ENCODE measurements at places on chromosomes 7 and 10.

DNA sequence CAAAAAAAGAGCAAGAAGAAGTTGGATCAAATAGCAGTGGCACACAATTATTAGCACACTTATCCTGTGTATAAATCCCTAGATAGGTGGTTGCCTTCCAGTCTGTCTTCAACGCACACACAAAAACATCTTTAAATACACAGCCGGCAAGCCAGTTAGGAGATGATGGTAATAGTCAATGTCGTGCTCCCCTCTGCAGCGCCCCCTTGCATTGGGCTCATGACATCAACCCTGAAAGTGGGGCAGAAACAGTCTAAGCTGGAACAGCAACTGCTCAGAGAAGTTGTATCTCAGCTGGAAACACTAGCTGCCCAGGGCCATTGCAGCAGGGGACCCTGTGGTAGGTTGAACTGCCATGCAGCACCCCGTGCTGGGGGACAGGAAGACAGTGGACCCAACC, 179.5 kb upstream of the YAE1 start:
- DNase-seq: no peak

DNA sequence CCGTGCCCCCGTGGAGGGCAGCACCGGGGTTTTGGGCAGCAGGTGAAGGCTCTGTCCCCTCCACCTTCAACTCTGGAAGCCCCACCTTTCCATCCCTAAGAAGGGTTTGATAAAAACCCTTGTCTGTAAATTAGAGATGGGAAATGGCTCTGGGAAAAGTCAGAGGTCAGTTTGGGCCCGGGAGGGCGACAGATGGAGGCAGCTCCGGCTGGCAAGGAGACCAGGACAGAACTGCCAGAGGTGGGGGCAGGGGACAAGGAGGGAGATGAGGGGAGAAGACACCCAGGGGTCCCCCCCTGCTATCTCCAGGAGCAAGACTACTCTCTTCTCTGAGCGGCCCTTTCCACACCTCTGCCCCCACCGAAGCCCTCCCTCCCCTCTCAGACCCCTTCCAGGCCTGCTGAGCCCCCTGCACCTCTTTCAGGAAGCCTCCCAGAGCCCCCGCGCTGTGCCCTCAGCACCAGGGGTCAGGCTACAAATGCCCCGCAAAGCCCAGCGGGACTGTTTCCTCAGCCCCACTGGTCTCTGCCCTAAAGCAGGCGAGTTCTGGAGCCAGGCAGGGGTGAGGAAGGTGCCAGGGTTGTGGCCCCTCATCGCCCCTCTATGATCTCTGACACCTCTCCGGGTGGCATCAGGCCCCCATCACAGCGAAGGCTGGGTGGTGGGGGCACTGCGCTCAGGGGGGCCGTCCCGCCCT, 980 bp upstream of the SH2B2 start:
- no peak for DNase-seq

DNA sequence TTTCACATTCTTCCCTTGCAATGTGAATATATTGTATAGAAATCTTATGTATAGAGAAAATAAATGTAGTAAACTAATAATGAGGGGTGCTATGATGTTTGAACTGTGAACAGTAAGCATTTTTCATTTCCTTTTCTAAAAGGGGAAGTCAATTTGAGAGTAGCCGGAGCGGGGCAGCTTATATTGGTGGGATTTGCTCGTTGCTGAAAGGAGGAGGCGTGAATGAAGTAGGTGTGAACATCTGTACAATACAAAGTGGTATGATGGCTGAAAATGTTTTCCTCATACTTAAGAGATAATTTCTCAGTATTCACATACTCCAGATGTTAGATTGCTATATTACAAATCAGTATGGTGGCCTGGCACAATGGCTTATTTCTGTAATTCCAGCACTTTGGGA, 87.1 kb downstream of the SRI start:
- DNase-seq: no peak

GRCh38 chr10:124318076-124318475, 100.6 kb downstream of the OAT start:
- no peak for DNase-seq

- DNase-seq: no peak
These were observed 314.4 kb upstream of the BMPER start for GRCh38 chr7:33590916-33591315.

DNA sequence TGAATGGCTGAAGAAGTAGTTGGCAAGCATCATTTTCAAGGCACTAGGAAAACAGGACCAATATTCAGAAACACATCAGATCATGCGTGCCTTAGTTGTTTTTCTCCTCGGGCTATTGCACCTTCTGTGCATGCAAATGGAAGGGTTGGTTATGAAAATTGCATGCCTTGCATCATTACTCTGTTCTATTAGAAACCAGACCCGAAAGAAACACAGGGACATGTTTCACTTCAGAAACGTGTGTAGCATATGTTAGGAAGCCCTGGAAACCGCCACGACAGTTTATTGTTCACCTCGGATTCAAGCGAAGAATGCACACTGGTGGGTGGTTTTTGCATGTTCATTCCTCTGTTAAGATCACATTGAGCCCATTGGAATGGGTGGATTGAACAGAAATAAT, 214.7 kb downstream of the FRMD4A start:
- no peak for DNase-seq

GRCh38 chr10:103181244-103181643, 11.8 kb downstream of the NT5C2 start:
- DNase-seq: no peak

DNA sequence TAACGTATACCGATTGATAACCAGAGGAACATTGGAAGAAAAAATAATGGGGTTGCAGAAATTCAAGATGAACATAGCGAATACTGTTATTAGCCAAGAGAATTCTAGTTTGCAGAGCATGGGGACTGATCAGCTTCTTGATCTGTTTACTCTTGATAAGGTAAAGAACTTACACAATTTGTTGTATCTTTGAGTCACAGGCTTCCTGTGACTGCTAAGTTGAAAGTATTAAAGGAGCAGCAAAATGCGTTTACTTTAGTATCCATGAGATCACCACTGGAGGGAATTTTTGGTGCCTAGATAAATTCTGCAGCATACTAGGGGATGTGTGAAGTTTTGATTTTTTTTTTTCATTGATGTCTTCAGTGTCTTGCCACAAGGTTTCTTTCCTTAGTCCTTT, 103.6 kb downstream of the BTAF1 start:
- DNase-seq: no peak

DNA sequence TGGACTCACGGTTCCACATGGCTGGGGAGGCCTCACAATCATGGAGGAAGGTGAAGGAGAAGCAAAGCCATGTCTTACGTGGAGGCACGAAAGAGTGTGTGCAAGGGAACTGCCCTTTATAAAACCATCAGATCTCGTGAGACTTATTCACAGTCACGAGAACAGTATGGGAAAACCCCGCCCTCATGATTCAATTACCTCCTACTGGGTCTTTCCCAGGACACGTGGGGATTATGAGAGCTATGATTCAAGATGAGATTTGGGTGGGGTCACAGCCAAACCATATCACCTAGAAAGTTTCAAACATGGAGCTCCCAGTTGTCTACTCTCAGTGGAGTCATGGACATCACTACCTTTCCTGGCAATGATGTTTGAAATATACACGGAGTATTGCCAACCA, 49.6 kb downstream of the CYCS start:
- no peak for DNase-seq

DNA sequence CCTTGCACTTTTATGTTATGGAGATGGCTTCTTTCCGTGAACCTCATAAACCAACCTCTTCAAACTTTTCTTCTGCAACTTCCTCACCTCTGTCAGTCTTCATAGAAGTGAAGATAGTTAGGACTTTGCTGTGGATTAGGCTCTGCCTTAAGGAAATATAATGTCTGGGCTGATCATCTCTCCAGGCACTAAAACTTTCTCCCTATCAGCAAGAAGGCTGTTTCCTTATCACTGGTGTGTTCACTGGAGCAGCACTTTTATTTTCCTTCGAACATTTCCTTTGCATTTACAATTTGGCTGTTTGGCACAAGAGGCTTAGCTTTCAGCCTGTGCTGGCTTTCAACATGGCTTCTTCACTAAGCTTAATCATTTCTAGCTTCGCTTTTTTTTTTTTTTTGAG, 52.8 kb downstream of the ESYT2 start:
- no peak for DNase-seq

DNA sequence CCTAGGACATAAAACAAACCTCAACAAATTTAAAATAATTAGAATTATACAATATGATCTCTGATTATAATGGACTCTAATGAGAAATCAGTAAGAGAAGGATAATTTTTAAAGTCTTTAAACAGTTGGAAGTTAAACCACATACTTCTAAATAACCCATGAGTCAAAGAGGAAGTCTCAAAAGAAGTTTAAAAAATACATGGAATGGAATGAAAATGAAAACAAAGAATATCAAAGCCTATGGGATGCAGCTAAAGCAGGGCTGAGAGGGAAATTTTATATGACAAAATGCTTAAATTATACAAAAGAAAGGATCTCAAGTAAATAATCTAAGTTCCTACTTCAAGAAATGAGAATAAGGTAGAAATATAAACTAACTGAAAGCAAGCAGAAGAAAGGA, 460.5 kb downstream of the RPS24 start:
- DNase-seq: no peak

DNA sequence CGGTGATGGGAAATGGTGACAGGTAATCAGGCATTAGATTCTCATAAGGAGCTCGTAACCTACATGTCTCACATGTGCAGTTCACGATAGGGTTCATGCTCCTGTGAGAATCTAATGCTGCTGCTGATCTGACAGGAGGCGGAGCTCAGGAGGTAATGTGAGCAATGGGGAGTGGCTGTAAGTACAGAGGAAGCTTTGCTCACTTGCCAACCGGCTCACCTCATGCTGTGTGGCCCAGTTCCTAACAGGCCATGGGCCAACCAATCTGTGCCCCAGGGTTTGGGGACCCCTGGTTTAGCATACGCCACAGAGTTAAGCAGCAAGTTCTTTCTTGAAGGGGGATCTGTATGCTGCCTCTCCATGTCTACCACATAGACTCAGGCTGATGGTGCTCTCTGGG, 133.1 kb downstream of the IQUB start:
- no peak for DNase-seq

GRCh38 chr7:315516-316265, 25.7 kb downstream of the FOXL3 start:
- no peak for DNase-seq

DNA sequence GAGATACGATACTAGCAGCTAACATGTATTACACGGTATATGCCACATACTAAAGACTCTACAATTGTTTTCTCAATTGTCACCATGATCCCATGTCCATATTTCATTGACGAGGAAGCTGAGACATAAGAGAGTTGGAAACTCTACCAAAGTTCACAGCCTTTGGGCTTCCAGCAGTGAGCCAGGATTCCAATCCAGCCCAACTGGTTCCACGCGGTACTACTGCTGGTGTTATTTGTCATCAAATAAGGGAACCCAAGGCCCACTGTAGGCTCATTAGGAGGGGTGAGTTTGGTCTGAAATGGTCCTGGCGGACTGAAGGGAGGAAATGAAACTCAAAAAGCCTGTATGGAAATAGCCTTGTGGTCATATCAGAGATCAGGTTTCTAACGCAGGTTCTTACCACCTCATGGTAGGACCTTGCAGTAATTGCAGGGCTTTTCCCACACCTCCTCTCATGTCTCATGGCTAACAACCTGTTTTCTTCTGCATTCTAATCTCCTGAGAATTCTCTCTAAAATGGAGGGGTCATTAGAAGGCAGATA, 814.6 kb downstream of the LRMDA start:
- no peak for DNase-seq

DNA sequence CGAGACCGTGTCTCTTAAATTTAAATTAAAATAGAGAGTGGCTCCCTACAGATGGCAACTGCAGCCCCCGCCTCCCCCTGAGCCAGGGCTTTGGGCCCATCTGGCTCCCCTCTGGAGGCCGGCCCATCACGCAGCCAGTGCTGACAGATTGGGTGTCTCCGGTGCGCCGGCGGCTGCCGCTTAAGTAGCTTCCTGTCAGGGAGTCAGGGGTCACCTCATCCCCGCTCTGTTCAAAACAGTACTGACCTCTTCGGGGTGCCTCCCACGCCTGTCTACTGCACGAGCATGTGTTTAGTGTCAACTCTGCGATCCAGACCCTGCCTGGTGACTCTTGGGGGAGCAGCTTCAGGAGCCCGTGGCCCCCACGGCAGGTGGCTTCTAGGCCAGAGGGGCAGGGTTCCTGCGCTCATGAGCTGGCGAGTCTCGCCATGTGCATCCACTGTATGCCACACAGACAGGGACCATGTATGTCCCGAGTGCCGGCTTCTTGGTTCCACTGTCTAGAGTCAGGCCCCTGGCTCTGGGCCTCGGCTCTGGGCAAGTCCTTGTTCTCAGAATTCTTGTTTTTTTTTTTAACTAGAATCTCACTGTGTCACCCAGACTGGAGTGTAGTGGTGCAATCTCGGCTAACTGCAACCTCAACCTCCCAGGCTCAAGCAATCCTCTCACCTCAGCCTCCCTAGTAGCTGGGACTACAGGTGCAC, 36.1 kb downstream of the KCTD7 start:
- DNase-seq: no peak
